Kidney capillary endothelial cell (primary cell): ENCODE measurements at places on chromosomes 13 and 19.

DNA sequence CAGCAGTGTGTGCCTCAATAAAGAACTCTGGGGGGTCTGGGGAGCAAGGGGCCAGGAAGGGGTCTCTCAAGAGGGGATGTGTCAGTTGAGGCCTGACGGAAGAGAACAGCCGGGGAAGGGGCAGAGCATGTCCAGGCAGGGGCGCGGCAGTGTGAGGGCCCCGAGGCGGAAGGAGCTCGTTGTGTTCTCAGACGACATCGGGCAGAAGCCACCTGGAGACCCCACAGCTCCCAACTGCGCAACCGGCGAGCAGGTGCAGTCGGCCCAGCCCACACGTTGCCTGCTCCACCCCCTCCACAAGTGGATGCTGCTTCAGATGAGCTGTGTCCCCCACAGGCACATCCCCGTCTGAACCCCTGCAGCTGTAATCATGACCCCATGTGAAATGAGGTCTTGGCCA lies 4.9 kb downstream of the CACTIN start:
- no peak for DNase-seq

GRCh38 chr19:3302755-3303154 lies 63.6 kb upstream of the NFIC start:
- no peak for DNase-seq

DNA sequence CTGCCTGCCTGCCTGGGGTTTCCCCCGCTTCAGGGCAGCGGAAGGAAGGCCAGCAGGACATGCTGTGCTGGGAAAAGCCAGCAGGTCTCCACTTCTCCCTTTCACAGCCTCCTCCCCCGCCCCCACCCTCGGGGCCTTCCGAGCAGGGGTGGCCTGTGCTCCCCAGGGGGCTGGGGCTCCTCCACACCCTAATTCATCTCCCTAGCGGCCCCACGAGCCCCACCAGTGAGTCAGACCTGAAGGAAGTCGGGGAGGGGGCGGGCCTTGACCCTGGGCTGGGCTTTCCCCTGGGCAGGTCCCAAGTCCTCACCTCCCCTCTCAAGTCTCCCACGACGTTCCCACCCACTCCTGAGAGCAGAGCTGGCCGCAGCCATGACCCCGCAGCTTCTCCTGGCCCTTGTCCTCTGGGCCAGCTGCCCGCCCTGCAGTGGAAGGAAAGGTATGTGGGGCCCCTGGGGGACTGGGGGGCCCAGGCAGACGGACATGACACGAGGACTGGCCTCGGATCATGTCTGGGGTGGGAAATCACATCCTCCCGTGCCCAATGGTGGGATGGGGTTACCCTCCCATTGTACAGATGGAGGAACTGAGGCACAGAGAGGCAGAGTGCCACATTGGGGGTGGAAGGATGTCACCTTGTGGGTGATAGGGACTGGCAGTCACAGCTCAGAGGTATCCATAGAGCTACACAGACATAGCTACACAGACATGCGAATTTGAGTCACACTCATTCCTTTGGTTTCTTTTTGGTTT lies at the start of gene EBI3:
Gene EBI3, plus strand, starts transcription at position 345 of the 753 bp plus-strand sequence. Its CDS starts 28 bp downstream, at position 373.
- DNase-seq, result no peak

DNA sequence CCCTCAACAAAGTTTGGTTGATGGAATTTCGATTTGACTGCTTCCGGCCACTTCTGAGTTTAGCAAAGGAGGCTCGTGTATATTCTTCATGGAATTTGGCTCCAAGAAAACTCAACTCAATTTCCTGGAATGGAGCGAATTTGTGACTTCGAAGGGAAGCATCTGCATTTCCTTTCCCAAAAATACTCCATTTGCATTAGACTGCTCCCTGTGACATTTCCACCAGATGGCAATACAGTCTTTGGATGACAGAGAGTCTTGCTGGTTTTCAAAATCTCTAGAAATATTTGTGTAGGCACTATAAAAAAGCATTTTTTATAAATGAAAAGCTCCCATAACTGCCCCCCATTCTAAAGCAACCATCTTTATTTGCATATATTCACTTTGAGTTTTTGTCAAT lies 4.1 kb downstream of the C1QTNF9 start:
- DNase-seq, result peak; percentile 44

DNA sequence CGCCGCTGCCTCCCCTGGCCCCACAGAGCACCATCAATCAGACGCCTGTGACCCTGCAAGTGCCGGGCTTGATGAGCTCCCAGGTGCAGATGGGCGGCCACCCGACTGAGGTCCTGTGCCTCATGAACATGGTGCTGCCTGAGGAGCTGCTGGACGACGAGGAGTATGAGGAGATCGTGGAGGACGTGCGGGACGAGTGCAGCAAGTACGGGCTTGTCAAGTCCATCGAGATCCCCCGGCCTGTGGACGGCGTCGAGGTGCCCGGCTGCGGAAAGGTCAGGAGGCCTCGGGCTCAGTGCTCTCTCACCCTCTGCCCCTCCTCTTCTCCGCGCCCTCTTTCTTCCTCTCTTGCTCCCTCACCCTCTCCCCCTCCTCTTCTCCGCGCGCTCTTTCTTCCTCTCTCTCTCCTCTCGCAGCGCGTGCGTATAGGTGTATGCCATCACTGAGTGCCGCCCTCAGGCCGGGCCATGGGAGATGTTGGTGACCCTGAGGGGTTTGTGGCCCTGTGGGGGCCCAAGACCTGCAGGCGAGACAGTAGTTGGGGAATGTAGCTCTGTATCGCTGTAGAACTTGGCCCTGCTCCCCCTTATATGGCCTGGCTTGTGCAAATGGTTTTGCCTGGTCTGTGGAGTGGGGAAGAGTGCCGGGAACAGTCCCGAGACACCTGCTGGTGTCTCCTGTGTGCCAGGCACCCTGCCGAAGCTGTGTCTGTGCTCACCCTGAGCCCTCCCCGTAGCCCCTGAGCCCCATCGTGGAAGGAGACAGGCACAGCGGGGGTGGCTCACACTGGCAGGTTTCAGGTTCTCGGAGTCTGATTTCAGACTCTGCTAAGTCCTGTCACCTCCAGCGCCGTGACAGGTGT lies 5.4 kb upstream of the EPN1 start:
- no peak for DNase-seq

DNA sequence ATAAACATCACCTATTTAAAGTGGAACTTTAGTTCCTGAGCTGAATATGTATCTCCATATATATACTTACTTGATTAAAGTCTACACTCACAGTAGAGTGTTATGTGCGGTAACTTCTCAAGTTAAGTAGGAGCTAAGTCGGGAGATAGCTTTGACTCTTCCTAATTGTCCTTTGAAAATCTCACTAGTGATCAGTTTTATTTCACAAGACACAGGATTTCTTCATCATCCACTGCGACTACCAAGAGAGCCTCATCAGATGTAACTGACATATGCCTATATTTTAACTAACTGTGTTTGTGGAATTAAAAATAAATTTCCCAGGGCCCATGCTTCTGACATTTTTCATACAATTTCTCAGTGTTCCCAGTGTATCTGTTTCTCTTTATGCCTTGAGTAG lies 1664.0 kb downstream of the EFNB2 start:
- DNase-seq, result no peak

DNA sequence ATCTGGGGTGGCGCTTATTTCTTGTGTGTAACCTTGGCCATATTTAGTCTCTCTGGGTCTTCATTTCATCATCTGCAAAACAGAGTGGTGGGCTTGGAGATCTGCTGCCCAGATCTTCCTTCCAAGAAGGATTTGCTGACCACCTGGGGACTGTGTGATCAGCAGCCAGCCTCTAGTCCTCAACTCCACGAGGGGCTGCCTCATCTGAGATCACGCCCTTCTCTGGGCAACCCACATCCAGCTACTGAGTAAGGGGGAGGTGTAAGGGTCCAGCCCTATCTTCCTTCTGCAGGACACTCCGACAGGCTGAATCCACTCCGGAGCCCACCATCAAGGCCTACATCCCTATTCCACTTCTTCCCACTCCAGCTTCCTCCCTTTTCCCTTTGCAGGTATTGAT lies 57.9 kb downstream of the CHST8 start:
- no peak for DNase-seq

- no peak for DNase-seq
These were observed 7.6 kb downstream of the CALM3 start for GRCh38 chr19:46608581-46609345.

GRCh38 chr19:54325194-54325621 lies 12.2 kb upstream of the LILRA5 start:
- peak; percentile 36 for DNase-seq

DNA sequence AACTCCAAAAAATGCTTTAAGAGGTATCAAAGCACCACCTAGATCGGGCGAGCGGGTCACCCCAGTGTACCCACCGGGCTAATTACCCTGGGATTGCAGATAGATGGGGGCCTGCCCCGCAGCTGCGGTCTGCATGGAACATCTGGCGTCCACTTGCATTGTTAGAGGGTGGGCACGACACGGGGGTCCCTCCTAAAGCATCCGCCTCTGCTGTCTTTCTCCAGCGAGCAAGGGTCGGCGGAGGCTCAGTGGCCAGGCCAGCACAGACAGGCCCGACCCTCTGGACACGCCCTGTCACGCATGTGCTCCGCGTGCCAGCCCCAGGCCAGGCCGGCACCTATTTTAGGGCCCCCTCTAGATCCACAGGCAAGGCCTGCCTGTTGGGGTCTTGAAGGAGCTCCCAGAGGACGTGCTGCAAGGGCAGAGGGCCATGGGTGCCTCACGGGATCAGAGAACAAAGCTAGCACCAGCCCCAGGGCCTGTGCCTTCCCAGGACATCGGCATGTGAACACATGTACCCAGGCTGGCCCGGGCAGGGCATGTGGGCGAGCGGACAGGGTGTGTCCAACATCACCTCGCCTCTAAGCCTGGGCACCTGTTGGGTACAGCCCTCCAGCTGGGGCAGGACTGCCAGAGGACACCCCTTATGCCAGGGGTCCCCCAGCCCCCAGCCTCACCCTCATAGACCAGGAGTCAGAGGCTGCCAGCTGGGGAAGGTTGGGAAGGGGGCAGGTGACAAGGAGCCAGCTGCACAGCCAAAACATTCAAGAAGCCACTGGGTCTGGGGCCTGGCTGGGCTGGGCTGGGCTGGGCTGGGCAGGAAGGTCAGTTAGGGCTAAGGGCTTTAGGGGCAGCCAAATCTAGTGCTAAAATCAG lies 35.6 kb upstream of the NANOS3 start:
- no peak for DNase-seq
